Stimulated activated CD8-positive, alpha-beta memory T cell treated with anti-CD3 and anti-CD28 coated beads, Interleukin-15, amount 100 ng/mL, for 48 hours (primary cell): ENCODE measurements at places on chromosomes 2 and 18.

- DNase-seq = no peak
Observed at GRCh38 chr2:9373476-9373875, 49.9 kb downstream of the ITGB1BP1 start.

DNA sequence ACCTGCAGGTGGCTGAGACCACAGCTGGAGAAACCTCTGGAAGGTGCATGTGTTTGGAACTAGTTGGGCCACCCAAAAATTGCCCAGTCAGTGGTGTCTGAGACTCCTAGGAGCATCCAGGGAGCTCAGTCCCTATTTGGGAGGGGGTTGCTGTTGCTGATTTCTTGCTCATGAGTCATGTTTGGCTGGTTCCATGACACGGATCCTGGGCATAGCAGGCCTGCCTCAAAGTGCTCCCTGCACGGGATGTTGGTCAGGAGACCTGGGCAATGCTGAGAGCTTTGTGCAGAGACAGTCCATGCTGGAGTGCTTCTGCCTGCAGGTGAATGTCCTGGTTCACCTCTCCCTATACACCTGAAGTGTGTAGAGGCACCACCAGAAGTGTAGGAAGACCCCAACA lies 194.2 kb downstream of the GLI2 start:
- no peak for DNase-seq

- no peak for DNase-seq
Observed at GRCh38 chr18:33014060-33014796, 241.4 kb upstream of the KLHL14 start.

GRCh38 chr2:126902152-126902835 lies 3.6 kb downstream of the TEX51 start:
- DNase-seq = no peak

DNA sequence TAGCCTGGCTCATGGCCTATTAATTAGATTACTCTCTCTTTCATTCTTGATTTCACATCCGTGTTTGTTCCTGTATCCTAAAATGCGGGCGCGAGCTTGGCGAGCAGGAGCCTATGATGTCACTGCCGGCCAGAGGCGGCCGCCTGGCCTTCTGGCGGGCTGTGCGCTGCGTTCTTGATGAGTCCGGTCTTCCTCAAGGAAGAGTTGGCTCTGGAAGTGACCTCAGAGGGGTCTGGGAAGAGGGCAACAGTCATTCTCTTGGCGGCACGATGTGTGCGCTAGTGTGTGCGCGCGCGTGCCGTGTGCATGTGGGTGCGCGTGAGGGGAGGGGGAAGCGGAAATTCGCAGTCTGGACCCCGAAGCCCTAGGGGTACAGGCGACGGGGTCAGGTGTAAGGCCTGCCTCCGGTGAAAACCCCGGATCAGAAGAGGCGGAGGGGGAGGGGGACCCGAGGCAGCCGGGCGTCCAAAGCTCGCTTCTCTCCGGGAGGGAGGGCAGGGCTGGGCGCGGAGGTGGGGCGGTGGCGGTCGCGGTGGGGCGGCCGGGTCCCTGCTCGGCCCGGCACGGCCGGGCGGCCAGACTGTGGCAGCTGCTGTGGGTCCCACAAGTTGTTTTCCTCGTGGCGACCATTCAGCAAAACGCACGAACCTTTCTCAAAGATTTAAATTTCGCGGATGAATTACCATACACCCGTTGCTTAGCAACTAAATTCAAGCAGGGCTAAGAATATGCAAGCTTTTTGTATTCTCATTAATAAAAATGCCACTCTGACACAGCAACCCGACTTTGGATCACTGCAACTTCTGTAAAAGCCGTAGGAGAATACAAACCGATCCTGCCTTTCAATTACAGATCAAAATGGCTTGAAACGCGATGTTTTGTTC lies 8.4 kb downstream of the POU3F3 start:
- DNase-seq = no peak
